ENCODE measurements at places on chromosomes 12 and 14. TPM values are rescaled to one million over a fixed set of nuclear protein-coding genes. Genes with fewer than 3 reads are reported as not detected.

GRCh38 chr12:132056320-132056719, 87.8 kb downstream of the DDX51 start:
- DNase-seq = no peak

RASAL1 gene
- total RNA-seq = 1.3 TPM

- DNase-seq = no peak
Measured at GRCh38 chr12:66664076-66664475, 14.8 kb downstream of the GRIP1 start.

OAS2 gene
- 122 TPM for total RNA-seq

DHH gene
- total RNA-seq = not detected

DNA sequence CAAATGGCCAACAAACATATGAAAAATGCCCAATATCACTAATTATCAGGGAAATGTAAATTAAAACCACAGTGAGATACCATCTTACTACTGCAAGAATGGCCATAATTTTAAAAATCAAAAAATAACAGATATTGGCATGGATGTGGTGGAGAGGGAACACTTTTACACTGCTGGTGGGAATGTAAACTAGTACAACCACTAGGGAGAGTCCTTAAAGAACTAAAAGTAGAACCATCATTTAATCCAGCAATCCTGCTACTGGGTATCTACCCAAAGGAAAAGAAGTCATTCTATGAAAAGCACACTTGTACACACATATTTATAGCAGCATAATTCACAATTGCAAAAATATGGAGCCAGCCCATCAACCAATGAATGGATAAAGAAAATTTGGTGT, 459.7 kb downstream of the GXYLT1 start:
- no peak for DNase-seq

Measured in activated naive CD8-positive, alpha-beta T cell treated with anti-CD3 and anti-CD28 coated beads for 36 hours (primary cell).